ENCODE measurements at places on chromosomes 2 and 18.

- DNase-seq = no peak
These were observed 287.4 kb downstream of the PRKCE start for GRCh38 chr2:45938649-45939511.

DNA sequence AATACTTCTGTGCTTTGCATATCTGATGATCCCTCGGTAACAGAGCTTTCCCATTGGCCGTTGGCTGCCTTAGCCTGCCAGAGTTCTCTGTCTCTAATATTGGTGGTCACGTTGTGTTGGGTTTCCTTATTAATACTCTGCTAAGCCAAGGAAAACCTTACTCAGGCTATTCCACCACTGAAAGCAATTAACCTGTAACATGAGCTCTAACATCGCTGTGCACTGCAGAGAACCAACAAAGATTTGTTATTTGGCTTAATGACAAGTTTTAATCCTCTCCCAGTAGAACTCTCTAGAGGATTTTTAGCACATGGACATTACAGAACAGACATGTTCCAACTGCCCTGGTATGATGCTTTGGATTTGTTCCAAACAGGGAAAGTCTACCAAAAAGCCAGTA is 825.9 kb upstream of the POU3F3 start:
- no peak for DNase-seq

DNA sequence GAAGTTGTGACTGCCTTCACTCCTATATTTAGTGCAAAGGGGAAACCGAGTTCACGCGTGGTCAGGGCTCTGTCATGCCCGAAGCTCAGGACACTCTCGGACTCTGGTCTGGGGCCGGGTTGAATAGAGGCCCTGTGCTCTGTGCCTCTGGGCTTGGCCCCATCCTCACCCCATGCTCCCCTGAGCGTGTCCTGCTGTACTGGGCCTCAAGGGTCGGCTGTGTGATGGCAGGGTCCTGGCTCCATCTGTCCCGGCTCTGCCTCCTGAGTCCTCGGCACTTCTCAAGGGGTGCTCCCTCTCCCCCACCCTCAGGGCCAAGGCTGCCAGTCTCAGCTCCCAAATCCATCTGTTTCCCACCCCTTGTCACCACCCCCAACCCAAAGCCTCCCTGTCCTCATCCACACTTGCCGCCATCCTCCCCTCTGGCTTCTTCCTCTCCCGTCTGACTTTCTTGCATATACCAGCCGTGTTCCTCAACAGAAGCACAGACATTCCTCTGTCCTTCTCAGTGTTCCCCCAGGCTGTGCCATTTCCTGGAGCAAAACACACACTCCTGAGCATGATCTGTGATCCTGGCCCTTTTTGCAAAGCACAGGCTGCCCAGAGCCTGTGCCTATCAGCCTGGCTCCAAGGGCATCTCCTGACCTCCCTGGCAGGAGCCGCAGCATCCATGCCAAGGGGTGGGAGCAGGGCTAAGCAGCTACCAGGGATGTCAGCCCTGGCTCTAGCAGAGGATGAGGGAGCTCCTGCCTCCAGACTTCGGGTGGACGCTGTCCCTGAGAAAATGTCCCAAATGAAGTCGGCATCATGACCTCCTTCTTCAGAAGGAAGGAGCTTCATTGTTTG is 64.2 kb upstream of the OTOS start:
- DNase-seq = no peak

- no peak for DNase-seq
These were observed 158.6 kb upstream of the RBMS1 start for GRCh38 chr2:160652236-160652635.

DNA sequence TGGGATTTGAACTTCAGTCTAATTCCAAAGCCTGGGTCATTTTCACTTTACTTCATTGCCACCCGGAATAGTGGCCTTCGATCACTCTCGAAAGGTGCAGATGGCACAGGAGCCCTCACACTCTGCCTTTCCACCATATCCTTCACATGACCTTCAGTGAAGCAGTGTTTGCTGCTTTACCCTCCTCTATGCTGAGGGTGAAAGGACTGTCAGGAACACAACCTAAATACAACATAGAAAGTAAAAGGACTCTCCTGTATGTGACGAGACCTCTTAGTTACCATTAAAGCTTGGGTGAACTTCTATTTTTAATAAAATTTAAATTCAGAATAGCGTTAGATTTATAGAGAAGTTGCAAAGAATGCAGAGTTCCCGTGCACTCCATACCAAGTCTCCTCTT is 148.5 kb downstream of the TANC1 start:
- DNase-seq = no peak

- DNase-seq = no peak
These were observed 1.3 kb downstream of the RNPEPL1 start for GRCh38 chr2:240569523-240569997.

GRCh38 chr2:9273486-9274130 is 67.0 kb downstream of the ASAP2 start:
- DNase-seq = no peak

DNA sequence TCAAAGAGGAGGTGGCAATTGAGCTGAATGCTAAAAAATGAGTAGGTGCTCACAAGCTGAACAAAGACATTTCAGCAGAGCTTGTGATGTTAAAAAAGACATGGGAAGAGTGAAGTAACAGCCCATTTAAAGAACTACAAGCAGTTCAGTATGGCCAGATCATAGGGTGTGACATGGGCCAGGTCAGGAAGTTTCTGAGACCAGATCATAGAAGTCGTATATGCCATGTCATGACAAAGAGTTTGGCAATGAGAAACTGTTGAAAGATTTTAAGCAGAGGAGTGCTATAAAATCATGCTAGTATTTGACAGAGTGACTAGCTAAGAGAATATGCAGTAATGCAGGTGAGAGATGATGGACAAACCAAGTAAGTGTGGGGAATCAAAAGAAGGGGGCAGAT is 7.3 kb upstream of the PELI1 start:
- no peak for DNase-seq

GRCh38 chr2:2757764-2758163 is 426.7 kb upstream of the MYT1L start:
- no peak for DNase-seq

- no peak for DNase-seq
These were observed 56.3 kb upstream of the GULP1 start for GRCh38 chr2:188235364-188235763.

- no peak for DNase-seq
These were observed 144.7 kb downstream of the RNF144A start for GRCh38 chr2:7061921-7062320.

DNA sequence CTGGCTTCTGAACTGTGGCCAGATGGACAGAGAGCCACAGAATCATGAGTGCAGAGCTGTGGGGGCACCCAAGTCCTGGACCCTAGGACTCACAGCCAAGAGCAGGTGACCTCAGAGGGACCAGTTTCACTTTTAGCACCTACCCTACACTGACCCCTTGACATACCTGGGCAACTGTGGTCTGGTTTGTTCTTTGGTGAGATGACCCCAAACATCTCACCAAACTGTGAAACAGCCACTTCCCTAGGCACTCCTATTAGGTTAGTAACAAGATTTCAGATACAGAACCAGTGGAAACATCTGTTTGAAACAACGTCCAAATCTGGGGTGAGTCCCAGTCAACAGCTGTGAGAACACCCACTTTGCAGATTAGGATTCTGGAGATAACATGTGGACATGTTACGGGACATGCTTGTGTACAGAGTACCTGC is 1.9 kb upstream of the ZFP36L2 start:
- DNase-seq = no peak

DNA sequence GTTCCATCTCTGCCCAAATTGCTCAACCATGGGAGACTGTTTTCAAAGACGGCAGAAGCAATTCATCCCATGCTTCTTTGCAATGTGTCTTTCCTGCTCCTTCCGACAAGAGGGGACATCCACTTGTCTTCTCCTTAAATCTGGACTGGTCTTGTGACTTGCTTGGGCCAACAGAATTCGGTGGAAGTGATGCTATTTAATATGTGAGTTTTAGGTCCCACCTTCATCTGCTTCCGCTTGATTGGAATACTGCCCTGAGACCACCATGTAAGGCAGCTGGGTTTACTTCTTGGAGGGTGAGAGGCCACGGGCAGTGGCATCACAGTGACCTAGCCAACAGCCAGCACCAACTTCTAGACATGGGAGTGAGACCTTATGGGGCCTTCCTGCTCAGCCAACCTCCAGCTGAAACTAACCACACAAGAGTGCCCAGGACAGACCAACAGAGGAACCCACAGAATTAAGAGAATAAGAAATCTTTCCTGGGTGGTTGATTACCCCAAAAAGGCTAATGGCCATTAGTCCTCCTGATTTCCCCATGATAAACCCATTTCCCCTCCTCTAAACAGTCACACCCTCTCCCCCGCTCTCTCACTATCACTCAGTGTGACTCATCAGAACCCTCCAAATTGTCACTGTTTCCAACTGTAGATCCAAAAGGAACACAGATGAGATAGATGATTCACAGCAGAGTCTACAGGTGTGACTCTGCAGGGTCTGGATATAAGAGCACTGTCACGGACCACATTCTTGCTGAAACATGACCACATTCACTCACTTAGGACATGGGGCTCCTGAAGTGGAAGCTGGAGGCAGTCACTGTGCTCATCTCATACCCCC is 16.2 kb upstream of the RHOB start:
- no peak for DNase-seq

GRCh38 chr2:54434711-54435110 is 21.4 kb upstream of the SPTBN1 start:
- no peak for DNase-seq

DNA sequence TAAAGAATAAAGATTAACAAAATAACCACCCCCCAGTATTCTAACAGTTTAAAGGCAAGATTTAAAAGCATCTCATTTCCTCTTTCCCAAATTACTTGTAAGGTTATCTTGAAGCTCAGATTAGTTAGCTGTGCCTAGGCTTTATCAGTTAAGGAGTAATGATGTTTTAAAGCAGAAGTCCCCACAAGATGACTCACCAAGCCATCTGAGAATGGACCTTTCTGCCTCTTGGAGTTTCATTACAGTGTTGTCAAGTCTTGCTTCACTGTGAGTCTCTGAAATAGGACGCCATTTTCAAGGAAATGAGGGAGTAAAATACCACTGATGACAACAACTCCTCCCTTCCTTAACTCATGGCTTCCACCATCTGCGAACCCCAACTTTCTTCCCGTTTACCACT is 35.9 kb downstream of the ZNF385B start:
- DNase-seq = no peak

DNA sequence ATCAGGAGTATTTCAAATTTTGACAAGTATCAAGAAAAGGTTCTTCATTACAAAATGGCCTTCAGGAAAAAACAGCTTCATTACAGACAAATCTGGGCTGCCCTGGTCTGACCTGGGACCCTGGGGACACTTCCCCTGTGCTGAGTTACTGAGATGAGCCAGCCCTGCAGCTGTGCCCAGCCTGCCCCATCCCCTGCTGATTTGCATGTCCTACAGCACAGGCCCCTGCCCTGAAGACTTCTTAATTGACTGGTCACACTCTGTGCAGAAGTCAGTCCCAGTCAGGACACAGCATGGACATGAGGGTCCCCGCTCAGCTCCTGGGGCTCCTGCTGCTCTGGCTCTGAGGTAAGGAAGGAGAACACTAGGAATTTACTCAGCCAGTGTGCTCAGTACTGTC is 235.1 kb downstream of the ANKRD36B start:
- DNase-seq = no peak

Measured in D721Med (cell line).